ENCODE measurements at places on chromosomes 12 and 14. TPM values are rescaled to one million over a fixed set of nuclear protein-coding genes. Genes with fewer than 3 reads are reported as not detected.

- no peak for DNase-seq
Measured at GRCh38 chr14:56650979-56651378, 71.4 kb downstream of the TMEM260 start.

DNA sequence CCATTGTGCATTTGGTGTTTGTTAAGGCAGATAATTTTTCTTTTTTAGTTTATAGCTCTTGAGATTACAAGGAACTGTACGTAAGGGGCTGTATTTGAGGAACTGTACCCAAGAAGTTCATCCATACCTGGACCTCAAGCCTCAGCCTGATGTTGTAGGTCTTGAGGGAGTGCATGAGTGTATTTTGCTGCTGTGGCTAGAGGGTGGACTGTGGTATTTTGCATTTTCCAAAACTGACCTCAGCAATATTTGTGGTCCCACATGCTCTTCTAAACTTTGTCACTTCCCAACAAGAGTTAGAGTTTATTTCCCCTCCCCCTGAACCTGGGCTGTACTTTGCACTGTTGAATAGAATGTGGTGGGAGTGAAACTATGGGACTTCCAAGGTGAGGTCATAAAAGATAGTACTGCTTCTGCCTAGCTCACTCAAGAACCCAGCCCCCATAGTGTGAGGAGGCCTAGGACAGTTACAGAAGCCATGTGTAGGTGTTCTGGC, 42.2 kb upstream of the FBXO33 start:
- no peak for DNase-seq

GRCh38 chr14:50831726-50832168, 785 bp upstream of the NIN start:
- DNase-seq = no peak

DNA sequence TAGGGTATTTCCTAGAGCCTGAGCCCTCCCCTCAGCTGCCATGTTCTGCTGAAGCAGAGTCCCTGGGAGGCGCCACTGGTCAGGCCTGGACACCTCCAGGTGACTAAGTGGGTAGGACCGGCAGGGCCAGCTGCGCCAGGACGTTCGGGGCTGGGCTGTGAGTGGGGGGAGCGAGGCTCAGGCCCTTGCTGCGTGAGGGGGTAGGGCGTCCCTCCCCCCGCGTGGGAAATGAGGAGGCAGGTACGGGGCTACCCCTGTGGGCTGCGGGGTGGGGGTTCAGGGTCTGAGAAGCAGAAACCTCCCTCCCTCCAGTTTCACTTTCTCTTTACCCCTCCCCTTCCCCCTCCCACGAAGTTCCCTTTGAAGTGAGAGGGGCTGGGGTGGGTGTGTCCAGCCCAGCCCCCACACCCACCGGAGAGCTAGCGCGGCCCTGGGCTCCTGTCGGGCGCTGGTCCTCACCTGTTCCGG, 22.1 kb upstream of the KIF26A start:
- no peak for DNase-seq

- DNase-seq = no peak
Measured at GRCh38 chr14:60485057-60485597, 736 bp downstream of the C14orf39 start.

DNA sequence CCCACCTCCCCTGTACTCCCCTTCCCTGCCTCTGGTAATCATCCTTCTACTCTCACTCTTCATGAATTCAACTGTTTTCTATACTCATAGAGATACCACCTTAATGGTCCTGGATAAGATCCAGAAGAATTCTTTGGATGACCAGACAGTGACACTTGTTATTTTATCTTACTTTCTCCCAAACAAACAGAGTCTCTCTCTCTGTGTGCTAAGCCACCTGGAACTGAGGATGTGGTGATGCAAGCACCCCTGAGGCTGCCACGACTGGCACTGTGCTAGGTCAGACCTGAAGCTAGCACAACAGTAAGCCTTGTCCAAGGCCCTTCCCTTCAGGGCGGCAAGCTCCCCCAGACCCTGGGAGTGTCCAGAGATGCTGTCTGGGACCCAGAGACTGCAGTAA, 250.2 kb downstream of the C12orf50 start:
- DNase-seq = no peak

DNA sequence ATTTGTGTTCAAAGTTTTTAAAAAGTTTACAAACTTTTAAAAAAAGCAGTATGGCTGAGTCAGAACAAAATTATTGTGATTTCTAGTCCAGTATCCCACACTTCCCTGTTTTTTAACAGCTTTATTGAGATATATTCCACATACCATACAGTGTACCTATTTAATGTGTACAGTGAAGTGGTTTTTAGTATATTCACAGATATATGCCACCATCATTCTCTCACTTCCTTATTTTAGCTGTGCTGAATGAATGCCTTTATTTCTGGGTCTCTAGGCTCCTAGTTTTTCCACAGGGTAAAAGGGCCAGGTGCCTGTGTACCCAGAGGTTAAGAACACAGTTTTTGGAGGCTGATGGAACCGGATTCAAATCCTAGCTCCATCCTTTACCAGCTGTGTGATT, 58.9 kb upstream of the SRSF5 start:
- no peak for DNase-seq

DNA sequence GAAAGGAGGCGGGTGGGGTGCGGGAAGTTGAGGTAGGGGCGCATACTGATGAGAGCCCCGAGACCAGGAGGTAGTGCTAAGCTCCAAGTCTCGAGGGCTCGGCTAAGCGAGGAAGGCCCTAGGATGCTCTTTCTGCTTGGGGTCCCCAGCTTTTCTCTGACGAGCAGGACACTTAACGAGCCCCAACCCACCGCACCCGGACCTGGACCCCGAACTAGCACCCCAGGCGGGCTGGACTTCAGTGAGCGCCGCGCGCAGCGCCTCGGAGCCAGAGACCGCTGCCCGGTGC, 4.7 kb upstream of the C1QL4 start:
- no peak for DNase-seq

DNA sequence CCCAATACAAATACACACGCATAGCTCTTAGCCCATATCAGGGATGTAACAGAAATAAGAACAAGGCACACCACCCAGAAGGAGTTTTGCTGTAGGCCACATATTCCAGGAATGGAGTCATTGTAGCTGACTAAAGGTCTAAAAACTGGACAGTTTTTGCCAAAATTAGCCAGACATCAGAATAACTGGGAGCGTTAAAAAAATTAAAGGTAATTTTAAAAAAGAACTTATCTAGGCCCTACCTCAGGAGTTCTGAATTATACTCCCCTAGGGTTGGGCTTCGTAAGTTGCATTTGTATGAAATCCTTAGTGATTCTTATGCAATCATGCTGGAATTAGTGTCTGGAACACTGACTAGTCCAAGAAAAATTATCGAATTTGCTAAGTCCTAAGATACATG, 987.7 kb downstream of the GALC start:
- no peak for DNase-seq

- DNase-seq = no peak
Measured at GRCh38 chr12:104600036-104600712, 143.4 kb downstream of the CHST11 start.

- DNase-seq = no peak
Measured at GRCh38 chr12:46546634-46547273, 174.2 kb upstream of the SLC38A2 start.

DNA sequence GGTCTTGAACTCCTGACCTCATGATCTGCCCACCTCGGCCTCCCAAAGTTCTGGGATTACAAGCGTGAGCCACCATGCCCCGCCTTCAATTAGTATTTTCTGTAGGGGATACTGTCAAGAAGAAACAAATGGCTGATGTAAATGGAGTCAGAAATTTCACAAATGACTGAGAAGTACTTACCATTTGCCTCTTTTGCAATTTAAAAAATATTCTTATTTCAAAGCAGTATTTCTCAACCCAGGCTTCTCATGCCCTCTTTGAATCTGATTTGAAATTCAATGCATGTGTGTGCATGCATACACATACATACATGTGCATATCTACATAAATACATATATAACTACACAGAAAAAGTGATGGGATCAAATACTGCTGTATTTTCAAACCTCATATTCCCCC, 4.4 kb downstream of the PSMA6 start:
- no peak for DNase-seq

- no peak for DNase-seq
Measured at GRCh38 chr14:61184112-61184511, 97.0 kb downstream of the TMEM30B start.

GRCh38 chr12:57936513-57936883, 4.9 kb upstream of the ATP23 start:
- no peak for DNase-seq

DNA sequence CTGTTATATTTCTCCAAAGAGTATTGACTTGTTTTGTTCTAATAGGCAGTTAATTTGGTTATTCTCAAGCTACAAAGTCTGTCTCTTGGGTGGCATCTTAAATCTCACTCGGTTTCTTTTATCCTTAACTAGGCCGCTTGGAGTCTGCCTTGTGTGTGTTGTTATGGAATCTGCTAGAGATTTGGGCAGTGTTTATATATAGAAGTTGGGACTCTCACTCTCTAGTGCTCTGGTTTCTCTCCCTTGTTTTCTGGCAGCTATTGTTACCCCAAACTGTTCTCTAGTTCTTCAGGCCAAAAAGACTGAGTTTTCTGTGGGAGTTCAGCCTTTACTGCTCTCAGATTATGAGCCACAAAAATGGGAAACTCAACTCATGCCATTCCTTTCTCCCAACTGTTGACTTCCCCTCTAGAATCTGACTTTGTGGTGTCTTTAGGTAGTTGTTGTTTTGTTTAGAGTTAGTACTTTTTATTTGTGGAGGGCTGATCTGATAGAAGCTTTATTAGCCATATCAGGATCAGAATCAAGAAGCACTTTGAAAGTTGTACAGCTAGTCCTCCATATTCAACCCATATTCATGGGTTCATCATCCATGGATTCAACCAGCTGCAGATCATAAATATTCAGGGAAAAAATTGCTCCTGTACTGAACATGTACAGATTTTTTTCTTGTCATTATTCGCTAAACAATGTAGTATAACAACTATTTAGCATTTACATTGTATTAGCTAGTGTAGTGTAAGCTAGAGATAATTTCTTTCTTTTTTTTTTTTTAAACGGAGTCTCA, 11.2 kb downstream of the PSMA6 start:
- DNase-seq = no peak

GRCh38 chr12:20624718-20625117, 70.4 kb upstream of the SLCO1C1 start:
- no peak for DNase-seq

GRCh38 chr14:28294834-28295440, 471.6 kb upstream of the FOXG1 start:
- no peak for DNase-seq

GRCh38 chr12:2891240-2892053, 756 bp downstream of the TULP3 start:
- peak; percentile 53 for DNase-seq

- no peak for DNase-seq
Measured at GRCh38 chr12:104356231-104357115, 52.9 kb downstream of the EID3 start.

DNA sequence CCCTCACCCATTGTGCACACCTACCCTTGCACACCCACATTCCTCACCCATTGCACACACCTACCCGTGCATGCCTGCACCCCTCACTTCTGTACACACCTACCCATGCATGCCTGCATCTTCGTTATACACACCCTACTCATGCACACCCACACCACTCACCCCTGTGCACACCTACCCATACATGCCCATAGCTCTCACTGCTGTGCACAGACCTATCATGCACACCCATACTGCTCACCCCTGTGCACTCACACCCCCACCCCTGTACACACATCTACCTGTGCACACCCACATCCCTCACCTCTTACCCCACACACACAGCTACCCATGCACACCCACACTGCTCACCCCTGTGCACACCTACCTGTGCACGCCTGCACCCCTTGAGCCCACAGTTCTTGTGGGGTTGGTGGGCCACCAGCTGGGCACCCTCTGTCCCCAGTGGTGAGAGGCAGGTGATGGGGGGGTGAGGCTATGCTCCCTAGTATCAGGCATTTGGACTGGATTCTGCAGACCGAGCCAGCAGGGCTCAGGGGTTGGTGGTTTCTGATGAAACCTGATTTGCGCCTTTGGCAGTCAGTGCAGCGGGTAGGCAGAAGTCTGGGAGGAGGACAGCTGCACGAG, 15.6 kb downstream of the CEP170B start:
- DNase-seq = no peak

The P3H3 gene
- polyA plus RNA-seq = 31.5 TPM

The TMBIM4 gene
- 165 TPM for polyA plus RNA-seq

The KRT82 gene
- polyA plus RNA-seq = not detected

The GLS2 gene
- polyA plus RNA-seq = 1.6 TPM

The CATSPERB gene
- 0.36 TPM for polyA plus RNA-seq

The PRICKLE1 gene
- 60.1 TPM for polyA plus RNA-seq

The LRRIQ1 gene
- polyA plus RNA-seq = 44.1 TPM

The OVCH1 gene
- polyA plus RNA-seq = 0.39 TPM

The SPPL3 gene
- polyA plus RNA-seq = 102 TPM

The EEF1AKMT3 gene
- 14.4 TPM for polyA plus RNA-seq
